ENCODE measurements at places on chromosomes 12 and 14.
A peak's percentile ranks its signal among the peaks of the same experiment; 100 is the strongest.

GRCh38 chr14:87894920-87895319, 98.1 kb downstream of the GALC start:
- DNase-seq = no peak

GRCh38 chr14:37597914-37598746, 2.7 kb downstream of the TTC6 start:
- no peak for DNase-seq

- no peak for DNase-seq
These were observed 1.2 kb upstream of the HIGD1C start for GRCh38 chr12:50951112-50951511.

GRCh38 chr12:31363831-31364230, 37.9 kb upstream of the SINHCAF start:
- no peak for DNase-seq

GRCh38 chr12:102950950-102951619, 6.4 kb upstream of the ASCL1 start:
- DNase-seq = no peak

DNA sequence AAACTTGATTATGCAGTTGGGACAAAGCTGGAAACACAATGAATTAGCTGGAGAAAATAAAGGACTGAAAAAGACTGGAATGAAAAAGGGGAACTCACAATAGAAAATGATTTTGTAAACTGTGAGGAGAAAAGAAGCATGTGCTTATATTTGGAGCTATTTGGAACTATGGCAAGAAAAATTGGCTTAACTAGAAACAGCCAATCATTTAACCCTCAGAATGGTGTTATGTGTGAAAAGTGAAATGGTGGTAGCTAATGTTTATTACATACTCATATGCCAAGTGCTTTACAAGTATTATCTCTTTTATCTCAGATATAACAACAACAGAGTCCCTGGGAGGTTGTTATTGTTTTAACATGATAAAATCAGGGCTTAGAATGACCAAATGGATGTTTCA, 583.1 kb upstream of the SEL1L start:
- no peak for DNase-seq

- no peak for DNase-seq
These were observed 167.3 kb upstream of the GRIN2B start for GRCh38 chr12:14148489-14149270.

GRCh38 chr14:60515511-60516289, 6.8 kb downstream of the SIX6 start:
- DNase-seq = no peak

- no peak for DNase-seq
These were observed 89.6 kb downstream of the ARF6 start for GRCh38 chr14:49982501-49982951.

- no peak for DNase-seq
These were observed 30.0 kb downstream of the DGLUCY start for GRCh38 chr14:91143862-91144261.

DNA sequence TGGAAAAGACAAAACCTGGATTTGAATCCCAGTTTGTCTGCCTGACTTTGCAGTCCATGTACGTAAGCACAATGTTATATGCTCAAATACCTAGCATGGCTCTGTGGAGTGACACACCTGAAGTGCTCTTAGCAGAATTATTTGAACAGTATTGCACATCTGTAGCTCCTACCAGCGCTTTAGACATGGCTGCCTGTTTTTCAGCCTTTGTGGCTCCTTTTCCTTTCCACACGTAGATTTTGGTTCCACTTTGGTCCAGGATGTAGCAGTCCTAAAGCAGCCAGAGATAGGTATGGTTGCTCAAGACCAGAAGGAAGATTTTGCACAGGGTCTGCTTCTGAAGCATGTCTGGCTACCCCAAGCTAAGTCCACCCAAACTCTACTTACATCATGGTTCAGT, 9.1 kb downstream of the AVIL start:
- no peak for DNase-seq

DNA sequence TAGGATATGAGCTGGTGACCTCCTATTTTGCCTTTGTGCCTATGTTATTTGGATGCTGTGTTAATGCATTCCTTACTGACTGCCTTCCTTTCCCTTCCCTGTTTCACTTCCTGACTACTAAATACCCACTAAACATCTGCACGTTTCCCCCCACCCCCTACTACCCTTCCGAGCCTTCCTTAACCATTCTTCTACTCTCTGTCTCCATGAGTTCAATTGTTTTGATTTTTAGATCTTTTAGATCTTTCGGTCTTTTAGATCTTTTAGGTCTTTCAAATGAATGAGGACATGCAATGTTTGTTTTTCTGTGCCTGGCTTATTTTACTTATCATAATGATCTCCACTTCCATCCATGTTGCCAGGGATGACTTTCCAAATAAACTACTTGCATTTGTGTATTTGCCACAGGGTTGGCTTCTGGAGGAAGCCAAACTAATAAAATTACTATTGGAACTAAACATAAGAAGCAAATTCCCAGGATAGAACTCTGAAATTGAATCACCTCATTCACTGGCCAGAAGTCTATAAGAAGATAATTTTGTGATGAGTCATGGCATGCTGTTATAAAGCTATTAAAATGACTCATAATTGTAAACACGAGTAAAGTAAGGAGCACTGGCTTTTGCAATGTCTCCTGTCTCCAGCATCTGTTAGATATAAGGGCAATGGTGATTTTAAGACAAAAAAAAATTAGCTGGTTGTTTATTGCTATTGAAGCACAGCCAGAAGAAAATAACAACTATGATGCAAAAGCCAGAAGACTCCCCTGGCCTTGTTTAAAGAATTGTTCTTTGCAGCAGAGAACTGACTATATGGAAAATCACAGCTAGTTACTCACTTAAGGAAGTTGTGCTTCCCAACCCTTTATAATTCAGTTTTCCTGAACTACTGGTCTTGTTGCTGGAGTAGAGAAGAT, 586.3 kb downstream of the LRFN5 start:
- DNase-seq = no peak

DNA sequence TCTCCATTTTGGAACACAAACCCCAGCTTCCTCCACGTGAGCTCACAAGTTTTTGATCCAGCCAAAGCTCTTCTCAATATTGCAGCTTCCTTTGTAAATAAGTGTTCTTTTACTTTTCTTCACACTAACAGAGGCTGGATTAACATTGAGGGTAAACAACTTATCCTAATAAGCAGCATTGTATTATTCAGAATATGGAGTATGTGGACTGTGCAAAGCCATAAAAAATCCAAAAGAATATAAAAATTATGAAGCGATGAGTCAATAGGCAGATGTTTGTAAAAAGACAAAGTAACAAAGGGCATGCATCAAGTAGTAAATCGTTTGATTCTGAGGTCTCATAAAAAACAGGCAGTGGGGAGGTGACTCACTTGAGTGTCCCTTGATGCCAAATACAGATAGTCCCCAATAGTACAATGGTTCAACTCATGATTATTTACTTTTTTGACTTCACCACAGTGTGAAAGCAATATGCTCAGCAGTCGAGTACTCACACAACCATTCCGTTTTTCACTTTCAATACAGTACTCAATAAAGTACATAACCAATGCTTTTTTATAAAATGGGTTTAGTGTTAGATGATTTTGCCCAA, 23.1 kb upstream of the KCNK10 start:
- no peak for DNase-seq

DNA sequence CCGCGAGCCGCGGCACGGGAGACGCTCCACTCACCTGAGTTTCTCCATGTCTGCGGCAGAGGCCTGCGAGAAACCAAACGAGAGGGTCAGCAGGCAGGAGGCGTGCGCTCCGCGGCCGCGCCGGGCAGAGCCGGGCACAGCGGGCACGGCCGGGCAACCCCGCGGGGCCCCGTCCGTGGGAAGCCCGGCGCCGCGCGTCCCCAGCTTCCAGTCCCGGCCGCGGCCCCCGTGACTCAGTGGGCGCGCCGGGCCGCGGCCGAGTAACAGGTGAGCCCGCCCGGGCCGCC, 19.4 kb downstream of the BEGAIN start:
- no peak for DNase-seq

- DNase-seq = no peak
These were observed 15.7 kb downstream of the NINJ2 start for GRCh38 chr12:647385-648085.

GRCh38 chr12:111259231-111259630, 109.7 kb downstream of the PHETA1 start:
- DNase-seq = no peak

DNA sequence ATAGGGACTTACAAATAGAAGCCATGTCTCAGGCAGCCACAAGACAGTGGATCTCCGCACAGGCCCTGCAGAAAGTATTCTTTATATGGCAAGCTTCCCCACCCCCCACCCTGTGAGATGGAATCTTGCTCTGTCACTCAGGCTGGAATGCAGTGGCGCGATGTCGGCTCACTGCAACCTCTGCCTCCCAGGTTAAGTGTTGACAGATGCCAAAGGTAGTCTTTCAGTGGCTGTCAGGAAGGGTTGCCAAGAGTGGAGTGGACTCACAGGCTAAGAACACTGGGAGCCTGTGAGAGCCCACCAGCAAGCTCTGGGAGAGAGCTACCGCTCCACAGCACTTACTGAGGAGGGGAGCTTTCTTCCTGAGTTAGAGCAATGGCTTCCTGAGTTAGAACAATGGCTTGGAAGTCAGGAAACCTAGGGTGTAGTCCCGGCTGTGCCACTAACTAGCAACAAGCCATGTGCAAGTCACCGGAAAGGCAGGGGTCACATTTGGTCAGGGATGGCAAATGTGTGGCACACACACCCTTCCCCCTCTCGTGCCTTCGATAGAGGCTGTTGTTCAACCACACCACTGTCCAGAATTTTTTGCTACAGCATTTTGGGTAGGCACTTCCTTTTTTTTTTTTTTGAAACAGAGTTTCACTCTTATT, 2.6 kb downstream of the RNASE1 start:
- DNase-seq = no peak

GRCh38 chr14:68820536-68820935, 27.7 kb upstream of the ZFP36L1 start:
- no peak for DNase-seq

DNA sequence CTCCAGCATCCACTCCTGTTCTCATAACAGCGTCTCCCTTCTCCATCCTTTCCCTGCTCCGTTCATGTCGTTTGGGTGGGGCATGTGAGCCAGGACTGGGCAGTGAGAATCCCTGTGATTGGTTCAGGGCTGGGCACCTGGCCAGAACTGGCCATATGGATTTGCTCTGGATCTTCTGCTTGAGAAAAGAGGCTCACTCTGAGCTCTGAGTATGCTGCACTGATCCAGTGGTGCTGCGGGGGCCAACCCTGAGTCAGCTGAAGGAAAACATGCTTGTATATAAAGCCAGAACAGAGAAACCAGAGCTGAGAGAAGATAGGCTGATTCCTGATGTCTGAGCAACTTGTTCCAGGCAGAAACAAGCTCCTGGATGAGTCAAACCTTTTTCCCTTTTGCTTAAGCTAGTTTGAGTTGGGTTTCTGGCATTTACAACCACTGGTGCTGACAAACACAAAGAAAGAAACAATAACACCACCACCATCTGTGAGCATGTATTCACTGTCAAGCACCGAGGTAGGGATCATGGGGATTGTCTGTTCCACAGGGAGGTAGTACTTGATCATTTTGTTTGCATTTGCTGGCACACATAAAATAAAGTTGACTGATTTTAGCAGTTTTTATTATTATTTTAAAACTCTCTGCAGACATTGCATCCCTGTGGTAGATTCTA, 14.0 kb upstream of the HPD start:
- DNase-seq = no peak

GRCh38 chr14:71105177-71105576, 197.9 kb downstream of the PCNX1 start:
- no peak for DNase-seq

DNA sequence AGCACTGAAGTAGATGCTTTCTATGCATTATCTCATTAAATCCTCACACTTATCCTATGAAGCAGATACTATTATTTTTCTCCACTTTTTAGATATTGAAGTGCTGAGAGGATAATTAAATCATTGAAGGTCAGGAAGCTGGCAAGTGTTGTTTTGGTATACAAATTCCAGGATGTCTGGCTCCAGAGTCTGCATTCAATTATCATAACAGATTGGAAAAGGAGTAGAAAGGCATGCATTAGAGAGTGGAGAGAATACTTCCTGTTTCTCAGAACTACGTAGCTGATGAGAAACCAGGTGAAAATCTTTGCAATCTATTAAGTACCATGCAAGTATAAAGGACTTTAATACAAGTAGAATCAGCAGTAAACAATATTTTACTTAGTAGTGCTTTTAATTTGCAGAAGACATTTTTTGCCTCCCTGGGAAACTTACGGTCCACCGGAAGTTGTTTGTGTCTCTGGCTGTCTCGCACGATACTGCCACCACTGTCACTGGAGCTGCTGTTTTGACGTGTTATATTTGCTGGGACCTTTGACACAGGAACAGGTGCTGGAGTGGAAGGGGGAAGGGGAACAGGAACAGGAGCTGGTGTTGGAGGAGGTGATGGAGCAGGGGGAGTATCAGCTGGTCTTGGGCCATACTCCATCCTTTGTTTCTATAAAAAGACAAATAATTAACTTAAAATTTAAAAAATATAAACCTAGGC, 158.0 kb downstream of the EPS8 start:
- DNase-seq = no peak

GRCh38 chr12:109995361-109995685, 845 bp downstream of the GIT2 start:
- DNase-seq = no peak

DNA sequence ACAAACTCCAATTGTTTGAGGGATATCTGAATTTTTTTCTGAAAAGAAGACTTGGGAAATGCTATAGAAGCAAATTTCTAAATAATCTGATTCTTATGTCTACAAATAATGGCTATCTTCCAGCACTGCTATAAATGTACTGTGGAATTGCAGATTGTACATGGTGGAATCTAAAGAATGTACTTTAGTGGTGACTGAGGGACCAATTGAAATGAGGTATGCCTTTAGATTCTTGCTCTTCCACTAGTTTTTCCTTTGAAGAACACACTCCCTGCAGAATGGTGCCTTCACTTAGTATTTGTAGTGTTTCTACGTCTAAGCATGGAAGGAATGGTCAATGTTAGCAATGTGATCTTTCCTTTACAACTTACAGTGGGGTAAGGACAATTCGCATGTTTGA, 11.7 kb upstream of the PRB4 start:
- DNase-seq = no peak

DNA sequence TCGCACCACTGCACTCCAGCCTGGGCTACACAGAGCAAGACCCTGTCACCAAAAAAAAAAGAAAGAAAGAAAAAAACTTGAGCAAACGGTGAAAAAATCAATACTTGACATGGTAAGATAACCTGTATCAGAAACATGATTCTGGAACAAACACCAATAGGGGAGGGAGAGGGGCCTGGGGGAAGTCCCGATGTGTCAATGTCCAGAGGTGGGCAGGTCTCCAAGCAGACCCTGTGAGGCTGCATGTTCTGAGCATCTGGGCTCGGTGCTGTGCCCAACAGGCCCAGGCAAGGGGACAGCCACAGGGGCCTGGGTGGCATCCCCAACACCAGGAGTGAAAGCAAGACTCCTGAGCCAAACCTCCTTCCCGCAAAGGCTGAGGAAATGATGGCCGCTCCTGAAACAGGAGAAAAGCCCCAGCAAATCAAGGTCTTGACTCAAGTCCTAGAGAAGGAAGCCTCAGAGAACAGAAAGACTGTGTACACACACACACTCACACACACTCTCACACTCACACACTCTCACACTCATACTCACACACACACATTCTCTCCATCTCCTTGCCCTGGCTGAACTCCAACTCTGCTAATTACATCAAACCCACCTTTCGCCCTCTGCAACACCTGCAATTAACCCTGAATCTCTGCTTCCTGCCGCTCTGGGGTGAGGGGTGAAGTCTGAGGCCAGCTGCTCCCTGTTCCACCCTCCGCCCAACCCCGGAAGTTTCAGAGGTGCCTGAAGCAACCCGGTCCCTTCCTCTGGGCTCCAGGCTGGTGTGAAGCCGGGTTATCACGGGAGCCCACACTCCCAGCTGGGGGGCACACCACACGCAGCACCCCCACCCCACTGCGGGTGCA, 20.4 kb downstream of the CCDC88C start:
- DNase-seq = peak; percentile 54

Data from stimulated activated CD4-positive, alpha-beta T cell treated with anti-CD3 and anti-CD28 coated beads, Interleukin-4, amount 100 ng/mL, for 1 hour (primary cell).